ENCODE measurements at places on chromosomes 2 and 18.

- no peak for DNase-seq
Observed at GRCh38 chr2:44101246-44101645, 67.4 kb upstream of the PPM1B start.

DNA sequence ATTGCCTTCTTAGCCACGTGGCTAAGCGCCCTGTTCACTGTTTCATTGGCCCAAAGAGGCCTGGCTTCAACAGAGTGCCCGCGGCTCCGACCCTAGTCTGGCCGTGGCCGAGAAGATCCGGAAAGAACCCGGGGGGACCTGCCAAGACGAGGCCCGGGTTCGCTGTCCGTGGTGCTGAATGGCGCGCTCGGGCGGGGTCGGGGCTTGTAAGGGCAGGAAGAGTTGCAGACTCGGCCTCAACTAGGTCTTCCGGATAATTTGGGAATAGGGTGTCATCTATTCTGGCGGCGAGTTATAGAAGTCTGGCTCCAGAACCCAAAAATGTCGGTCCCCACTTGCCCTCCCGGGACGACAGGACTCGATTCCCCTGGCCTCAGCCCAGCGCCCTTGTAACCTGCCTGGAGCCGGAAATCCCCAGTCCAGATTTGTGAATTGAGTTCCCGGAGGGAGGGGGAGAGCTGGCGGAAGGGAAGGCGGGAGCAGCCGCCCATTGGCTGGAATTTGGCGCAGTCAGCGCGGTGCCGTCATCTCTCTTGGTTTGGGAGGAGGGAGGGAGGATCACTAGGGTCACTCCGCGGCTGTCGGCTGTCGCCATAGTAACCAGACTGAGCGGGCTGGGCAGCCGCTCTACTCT lies 3.5 kb downstream of the CDK5R2 start:
- DNase-seq, result no peak

DNA sequence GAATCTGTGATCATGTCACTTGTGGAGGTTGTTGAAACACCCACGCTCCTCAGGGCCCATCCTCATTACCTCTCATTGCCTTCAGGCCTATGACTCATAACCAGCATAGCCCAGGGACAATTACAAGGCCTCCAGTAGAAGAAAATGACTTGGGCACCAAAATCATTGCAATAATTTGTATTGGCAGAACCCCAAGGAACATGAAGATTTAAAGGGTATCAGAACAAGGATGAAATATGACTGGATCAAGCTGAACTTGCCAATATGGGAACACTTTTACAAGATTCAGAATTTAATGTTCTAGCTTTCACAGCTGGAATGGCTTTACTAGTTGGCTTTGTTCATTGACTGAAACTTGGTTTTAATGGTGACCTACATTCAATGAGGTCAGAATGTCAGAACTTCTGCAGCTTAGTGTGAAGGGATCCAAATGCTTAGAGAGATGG lies 156.4 kb downstream of the COPS8 start:
- no peak for DNase-seq

DNA sequence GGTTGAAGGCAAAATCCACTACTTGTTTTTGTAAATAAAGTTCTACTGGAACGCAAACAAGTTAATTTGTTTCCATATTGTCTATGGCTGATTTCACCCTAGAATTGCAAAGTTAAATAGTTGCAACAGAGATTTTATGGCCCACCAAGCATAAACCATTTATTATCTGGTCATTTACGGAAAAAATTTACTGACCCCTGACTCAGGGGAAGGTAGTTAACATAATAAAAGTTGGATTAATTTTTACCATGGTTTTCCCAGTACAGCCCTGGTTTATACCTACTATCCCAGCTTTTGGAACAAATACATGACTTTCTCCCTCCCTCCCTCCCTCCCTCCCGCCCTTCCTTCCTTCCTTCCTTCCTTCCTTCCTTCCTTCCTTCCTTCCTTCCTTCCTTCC lies 588.9 kb upstream of the TMEFF2 start:
- DNase-seq, result no peak

DNA sequence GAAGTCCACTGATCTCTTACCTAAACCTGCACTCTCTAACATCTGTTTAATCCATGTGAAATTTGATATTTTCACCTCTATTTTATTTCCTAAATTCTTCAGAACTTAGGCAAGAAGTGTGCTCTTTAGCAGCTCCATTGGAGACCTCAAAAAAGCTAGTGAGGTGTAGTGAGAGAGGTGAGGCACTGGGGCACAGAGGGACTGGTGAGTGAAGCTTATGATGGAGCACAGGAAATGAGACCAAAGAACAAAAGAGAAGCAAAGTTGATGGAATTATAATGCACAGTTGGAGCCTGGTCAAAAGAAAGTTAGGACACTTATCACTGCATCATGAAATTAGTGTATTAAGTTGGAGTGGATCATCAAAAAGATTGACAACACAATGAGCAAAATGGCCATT lies 1050.7 kb upstream of the NRXN1 start:
- no peak for DNase-seq

- DNase-seq, result no peak
Observed at GRCh38 chr18:44909191-44909719, 228.6 kb downstream of the SETBP1 start.

GRCh38 chr18:35049111-35050027 lies 8.2 kb downstream of the MAPRE2 start:
- no peak for DNase-seq

- DNase-seq, result no peak
Observed at GRCh38 chr2:130951018-130951417, 114.3 kb downstream of the ARHGEF4 start.

DNA sequence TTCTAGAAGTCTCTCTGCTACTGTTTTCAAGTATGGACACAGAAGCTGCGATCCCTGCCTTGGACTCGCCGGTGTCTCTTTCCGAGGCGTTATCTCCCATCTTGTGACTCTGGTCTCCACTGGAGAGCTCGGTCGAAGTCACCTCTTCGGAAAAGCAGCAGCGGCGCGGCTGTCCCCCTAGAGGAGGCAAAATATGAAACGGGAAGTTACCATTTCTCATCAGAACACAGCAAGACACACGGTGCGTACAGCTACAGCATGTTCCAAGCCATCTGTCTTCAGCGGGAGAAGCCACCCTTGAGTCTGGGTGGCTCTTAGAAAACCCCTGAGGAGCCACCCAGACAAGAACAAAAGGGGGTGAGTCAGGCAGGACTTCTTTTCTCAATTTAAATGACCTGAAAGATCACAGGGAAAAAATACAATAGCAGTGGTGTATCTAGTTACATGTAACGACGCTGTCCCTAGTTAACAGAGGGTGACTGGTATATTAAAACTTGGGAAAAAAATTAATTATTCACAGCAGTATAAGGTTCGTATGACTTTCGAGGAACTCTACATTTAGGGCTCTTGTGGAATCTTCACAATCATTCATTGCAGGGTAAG lies 114.8 kb downstream of the ZNF516 start:
- DNase-seq, result no peak

GRCh38 chr18:31246460-31246859 lies 71.5 kb upstream of the DSG1 start:
- no peak for DNase-seq

DNA sequence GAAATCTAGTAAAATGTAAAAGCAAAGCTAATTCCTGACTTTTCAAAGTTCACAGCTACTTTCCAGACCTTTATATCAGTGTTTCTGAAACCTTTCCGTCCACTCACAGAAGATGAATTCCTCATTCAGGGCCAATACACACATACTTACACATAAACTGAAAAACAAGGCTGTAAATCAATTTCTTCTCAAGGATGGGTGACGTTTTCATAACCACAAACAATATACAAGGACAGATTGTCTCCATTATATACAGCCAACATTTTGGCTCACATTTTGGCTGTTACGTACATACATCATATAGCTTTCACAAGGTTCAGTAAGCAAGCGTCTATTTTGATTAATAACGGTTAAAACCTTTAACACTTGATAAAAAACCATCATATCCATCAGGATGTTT lies 1.4 kb downstream of the RPRD1A start:
- no peak for DNase-seq

- DNase-seq, result no peak
Observed at GRCh38 chr2:168456521-168457189, 583 bp downstream of the CERS6 start.

DNA sequence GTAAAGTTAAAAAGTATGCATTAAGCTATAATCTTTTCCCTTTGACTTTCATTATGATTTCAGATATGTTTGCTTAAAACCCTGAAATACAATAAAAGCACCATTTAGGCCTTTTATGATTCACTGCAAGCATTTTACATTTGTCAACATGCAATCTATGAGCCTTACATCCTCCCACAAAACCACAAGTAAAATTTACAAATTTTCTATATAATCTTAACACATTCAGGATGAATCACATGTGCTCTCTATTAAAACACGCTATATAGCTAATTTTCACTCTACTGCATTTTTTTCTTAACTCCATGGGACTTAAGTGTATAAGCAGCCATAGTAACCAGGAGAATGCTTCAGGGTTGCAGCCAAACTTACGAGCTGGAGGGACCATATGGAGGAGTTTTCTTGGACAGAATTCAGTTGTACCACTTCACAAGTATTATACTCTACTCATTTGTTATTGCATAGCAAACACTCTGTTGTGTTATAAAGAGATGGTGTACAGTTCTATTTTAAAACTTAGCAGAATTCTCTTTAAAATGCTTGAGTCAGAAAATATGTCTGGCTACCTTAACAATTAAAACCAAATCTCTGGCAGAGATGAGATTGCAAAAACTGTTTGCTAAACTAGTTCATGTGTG lies 293.2 kb downstream of the ALK start:
- DNase-seq, result no peak

GRCh38 chr2:184113696-184114403 lies 484.5 kb upstream of the ZNF804A start:
- no peak for DNase-seq

- DNase-seq, result no peak
Observed at GRCh38 chr18:8177330-8178016, 431.8 kb upstream of the RAB12 start.

- no peak for DNase-seq
Observed at GRCh38 chr2:140349695-140350094, 1569.5 kb upstream of the NXPH2 start.

DNA sequence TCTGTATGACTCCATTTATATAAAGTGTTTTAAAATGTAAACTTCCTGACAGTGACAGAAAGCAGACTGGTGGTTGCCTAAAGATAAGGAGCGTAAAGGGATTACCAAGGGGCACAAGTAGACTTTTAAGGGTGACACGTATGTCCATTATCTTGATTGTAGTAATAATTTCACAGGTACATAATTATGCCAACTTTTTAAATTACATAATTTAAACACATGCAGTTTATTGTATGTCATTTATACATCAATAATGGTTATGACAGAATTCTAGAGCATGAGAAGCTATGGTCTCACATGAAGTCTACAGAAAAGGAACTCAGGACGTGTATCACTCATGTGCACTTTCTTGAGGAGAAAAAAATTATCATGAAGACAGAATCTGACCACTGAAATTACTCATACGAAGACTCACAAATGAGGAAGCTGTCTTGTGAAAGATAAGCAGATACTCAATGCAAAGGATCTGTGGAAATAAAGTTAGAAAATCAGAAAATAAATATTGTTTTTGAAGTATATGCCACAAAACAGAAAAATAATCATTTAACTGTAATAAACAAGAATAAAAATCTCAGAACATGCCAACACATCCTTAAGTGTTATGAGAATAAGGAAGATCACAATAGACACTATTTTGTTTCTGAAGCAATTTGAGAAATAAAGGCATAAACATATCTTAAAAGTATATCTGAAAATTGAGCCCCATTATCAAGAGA lies 84.4 kb downstream of the TMEM131 start:
- DNase-seq, result no peak

GRCh38 chr2:86825693-86826381 lies 35.1 kb upstream of the CD8A start:
- DNase-seq, result no peak

DNA sequence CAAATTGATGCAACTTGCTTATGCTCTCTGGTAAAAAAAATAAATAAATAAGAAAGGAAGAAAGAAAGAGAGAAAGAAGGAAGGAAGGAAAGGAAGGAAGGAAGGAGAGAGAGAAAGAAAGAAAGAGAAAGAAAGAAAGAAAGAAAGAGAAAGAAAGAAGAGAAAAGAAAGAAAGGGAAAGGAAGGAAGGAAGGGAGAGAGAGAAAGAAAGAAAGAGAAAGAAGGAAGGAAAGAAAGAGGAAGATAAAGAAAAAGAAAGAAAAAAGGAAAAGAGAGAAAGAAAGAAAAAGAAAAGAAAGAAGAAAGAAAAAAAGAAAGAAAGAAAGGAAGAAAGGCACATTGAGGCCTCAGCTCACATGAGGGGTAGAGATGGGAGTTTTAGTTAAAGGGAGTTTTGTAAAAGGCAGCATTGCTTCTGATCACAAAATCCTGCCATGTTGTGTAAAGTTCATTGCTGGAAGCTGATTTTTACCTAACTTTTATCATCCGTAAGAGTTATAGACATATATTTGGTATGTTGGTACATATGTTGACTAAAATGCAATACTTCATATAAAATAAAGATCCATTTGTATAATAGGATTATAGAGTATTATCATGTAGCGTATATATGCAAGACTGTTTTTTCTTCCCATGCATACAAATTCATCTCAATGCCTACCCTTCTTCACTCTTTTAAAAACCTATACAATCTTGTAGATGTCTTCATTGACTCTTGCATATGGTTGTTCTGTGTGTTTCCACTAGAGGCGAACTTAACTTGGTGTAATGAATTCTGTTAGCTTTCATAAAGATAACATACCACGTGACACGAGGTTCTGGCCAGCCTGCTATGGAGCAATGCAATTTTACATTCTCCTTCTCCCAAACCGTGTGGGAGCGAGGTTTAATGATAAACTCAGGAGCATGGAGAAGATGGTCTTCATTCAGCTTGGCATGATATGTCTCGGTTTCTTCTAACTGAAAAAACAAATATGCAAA lies 32.8 kb downstream of the MYOM1 start:
- no peak for DNase-seq

DNA sequence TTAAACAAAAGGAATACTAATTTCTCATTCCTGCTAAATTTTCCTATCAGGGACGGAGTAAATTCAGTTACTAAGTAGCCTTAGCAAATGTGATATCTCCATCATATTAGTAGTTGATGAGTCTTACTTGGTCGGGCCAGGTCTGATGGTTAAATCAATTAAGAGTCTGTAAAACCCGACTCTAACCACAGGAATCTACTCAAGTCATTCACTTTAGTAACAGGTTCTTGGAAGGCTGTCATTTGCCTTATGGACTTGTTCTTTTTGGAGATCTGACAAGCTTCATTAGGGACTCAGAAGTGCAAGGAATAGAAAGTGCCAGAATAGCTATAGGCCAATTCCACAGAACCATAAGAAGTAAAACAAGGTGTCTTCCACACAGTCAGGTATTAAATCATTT lies 119.0 kb downstream of the GCA start:
- DNase-seq, result no peak

DNA sequence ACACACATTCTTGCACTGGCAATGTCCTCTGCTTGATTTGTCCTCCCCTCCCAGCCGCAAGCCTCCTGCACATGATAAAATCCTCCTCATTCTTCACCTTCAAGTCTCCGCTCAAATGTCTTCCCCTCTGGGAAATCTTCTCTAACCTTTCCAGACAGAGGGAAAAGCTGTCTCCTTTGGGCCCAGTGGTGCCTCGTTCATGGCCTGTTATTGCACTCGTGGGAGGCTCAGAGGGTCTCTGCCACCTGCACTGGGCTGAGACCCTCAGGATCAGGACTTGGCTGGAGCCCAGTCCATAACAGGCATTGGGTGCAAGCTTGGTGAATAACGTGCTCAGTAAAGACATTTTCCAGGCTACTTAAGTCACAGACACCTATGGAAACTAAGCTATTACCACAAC lies 68.6 kb downstream of the PTGR3 start:
- DNase-seq, result no peak

GRCh38 chr2:175309799-175310198 lies 128.3 kb upstream of the ATP5MC3 start:
- no peak for DNase-seq

Data from cortex of kidney (tissue), 1 donor.